ENCODE measurements at places on chromosomes 2 and 18.

DNA sequence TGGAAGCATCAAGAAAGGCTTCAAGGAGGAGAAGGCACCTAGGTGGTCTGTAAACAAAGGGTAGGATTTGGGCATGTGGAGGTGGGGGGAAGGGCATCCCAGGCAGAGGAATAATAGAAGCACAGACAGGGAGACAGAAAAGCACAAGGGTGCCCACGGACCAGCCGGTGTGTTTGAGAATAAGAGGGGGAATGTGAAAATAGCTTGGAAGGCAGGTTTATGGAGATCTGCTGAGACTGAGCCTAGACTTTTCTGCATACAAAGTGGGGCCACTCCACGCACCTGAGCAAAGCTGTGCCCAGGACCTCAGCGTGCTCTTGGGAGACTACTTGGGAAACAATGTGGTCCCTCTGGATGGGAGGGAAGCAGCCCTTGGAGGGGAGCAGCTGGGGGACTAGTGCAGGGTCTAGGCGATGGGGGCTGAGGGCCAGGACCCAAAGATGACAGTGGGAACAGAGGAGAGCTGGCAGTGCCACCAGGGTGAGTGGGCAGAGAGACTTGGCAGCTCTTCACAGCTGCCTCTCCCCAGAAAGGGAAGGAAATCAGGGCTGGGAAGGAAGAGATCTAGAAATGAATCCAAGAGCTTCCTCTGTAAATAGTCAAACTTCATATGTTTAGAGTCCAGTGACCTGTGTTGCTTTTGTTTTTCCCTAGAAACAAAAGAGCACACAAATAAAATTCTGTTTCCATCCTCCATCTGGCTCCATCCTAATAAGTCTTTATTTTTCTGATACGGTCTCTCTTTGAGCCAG, 110.7 kb upstream of the SMAD7 start:
- no peak overlapping the region for H3K4me3 ChIP-seq
- DNase-seq = no peak
- no peaks in the 10 kb centered on the region for H3K27me3 ChIP-seq
- no peaks in the 10 kb centered on the region for H3K36me3 ChIP-seq

GRCh38 chr2:163687217-163687616, 48.6 kb downstream of the FIGN start:
- no peaks in the 10 kb centered on the region for H3K36me3 ChIP-seq
- no peak for DNase-seq
- H3K4me3 ChIP-seq = no peak overlapping the region
- peaks cover 8% of the 10 kb centered on the region for H3K4me1 ChIP-seq
- no peak overlapping the region for H3K27ac ChIP-seq

DNA sequence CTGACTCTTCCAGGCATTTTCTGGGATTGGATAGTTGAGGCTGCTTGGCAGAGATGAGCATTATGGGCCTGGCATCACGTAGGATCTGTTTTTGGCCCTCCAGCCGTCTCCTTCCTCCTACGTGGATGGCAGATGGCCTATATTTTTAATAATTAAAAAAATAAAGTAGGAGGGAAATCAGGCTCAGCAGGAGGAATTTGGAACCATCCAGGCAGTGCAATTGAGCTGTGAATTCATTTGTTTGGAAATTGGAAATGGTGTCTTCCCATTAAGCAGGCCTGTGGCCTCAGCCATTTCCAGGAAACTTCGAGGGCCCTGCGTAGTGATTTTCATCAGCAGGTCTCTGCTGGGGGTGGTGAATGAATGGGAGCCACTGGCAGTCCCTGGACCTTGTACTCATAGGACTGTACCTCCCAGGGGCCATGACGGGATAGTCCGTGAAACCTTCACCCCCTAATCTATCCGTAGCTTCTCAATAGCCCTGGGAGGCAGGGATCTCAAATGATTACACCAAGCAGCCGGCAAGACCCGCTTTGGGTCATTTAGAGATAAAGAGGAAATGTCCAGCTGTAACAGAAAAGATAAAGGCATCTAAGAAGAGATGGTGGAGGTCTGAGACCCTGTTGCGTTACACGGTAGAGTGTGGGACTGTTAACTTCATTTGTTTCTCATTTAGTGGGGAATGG, 73.1 kb upstream of the TNP1 start:
- H3K27ac ChIP-seq = no peak overlapping the region
- H3K36me3 ChIP-seq = no peaks in the 10 kb centered on the region
- no peaks in the 10 kb centered on the region for H3K27me3 ChIP-seq
- DNase-seq = no peak

DNA sequence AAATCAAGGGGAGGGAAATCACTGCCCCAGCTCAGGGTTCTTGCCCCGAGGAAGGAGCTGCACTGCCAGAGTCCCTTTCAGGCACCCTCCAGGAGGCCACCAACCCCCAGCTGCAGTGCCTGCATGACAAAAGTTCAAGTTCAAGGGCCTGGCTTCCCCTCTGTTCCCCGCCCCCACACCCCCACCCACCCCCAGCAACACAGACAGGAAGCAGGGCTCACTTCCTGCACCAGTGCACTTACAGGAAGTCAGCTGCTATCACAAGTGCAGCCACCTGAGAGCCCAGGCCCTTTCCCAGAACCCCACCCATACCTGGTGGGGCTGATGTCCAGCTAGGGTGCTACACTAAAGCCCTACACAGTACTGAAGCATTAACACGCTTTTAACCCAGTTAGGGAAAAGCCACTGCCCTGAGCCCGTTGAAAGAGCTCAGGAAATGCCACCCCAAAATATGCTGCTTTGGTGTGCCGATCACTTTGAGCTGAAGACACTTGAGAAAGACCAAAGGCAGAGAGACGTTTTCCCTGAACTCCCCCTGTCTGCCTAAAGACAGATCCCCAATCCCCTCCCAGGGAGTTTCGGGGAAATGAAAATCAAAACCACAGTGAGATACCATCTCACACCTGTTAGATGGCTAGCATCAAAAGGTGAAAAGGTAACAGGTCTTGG, 109.9 kb upstream of the CAB39 start:
- no peak for DNase-seq
- no peaks in the 10 kb centered on the region for H3K36me3 ChIP-seq
- H3K27ac ChIP-seq = no peak overlapping the region

DNA sequence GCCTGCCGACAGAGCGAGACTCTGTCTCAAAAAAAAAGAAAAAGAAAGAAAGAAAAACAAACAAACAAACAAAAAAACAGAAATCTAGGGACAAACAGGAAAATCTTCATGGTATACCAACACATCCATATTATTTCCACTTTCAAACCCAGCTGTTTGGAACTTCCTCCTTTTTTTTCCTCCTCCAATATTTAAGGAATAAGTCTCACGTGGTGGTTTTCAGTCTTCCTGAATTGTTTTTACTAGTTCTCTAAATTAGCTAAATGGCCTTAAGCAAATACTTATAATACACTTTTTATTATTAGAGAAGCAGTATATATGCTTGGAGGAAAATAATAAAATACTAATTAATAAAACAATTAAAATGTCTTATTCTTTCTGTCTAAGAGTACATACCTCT, 48.7 kb upstream of the GLS start:
- DNase-seq = no peak
- H3K27ac ChIP-seq = no peak overlapping the region
- H3K36me3 ChIP-seq = no peaks in the 10 kb centered on the region
- H3K27me3 ChIP-seq = no peaks in the 10 kb centered on the region
- peaks cover 8% of the 10 kb centered on the region for H3K4me1 ChIP-seq
- H3K4me3 ChIP-seq = no peak overlapping the region

- peak overlapping the region; percentile 53 for H3K4me3 ChIP-seq
- H3K4me1 ChIP-seq = no peaks in the 10 kb centered on the region
- H3K36me3 ChIP-seq = no peaks in the 10 kb centered on the region
- DNase-seq = no peak
- H3K27me3 ChIP-seq = no peaks in the 10 kb centered on the region
Measured at GRCh38 chr2:62505109-62505749, 766 bp downstream of the TMEM17 start.

- no peak for DNase-seq
- peak overlapping the region; percentile 3 for H3K27ac ChIP-seq
- H3K27me3 ChIP-seq = no peaks in the 10 kb centered on the region
- H3K4me1 ChIP-seq = peaks cover 28% of the 10 kb centered on the region
- H3K36me3 ChIP-seq = no peaks in the 10 kb centered on the region
Measured at GRCh38 chr18:35409911-35410310, 32.8 kb upstream of the ZNF396 start.

GRCh38 chr2:1651121-1652033, 92.9 kb downstream of the PXDN start:
- DNase-seq = no peak
- H3K4me3 ChIP-seq = no peak overlapping the region
- H3K4me1 ChIP-seq = peaks cover 18% of the 10 kb centered on the region
- H3K27ac ChIP-seq = no peak overlapping the region

- peaks cover 54% of the 10 kb centered on the region for H3K36me3 ChIP-seq
- H3K27ac ChIP-seq = peak overlapping the region; percentile 10
- peaks cover 8% of the 10 kb centered on the region for H3K4me1 ChIP-seq
- no peaks in the 10 kb centered on the region for H3K27me3 ChIP-seq
- DNase-seq = no peak
Measured at GRCh38 chr2:110674620-110675555, 3.0 kb downstream of the BUB1 start.

DNA sequence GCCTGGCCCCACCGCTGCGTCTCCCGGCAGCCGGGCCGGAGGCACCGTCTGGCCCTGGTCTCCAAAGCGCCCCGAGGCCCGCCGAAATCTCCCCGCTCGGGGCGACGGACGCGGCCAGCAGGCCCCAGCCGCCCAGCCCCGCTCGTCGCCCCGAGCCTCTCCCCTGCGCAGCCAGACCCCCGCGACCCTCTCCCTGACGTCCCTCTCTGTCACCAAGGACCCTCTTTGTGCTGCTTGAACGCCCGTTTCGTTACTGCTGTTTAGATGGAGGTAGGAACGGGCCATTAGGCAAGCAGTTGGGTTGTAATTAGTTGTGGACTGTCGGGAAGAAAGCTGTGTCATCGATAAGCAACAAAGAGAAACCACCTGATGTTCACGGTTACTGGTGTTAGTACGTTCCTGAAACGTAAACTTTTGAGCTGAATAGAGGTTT, 686 bp downstream of the UBXN4 start:
- peak overlapping the region; percentile 60 for H3K4me3 ChIP-seq
- H3K36me3 ChIP-seq = peaks cover 23% of the 10 kb centered on the region
- DNase-seq = no peak
- H3K27ac ChIP-seq = peak overlapping the region; percentile 73
- peaks cover 21% of the 10 kb centered on the region for H3K4me1 ChIP-seq

DNA sequence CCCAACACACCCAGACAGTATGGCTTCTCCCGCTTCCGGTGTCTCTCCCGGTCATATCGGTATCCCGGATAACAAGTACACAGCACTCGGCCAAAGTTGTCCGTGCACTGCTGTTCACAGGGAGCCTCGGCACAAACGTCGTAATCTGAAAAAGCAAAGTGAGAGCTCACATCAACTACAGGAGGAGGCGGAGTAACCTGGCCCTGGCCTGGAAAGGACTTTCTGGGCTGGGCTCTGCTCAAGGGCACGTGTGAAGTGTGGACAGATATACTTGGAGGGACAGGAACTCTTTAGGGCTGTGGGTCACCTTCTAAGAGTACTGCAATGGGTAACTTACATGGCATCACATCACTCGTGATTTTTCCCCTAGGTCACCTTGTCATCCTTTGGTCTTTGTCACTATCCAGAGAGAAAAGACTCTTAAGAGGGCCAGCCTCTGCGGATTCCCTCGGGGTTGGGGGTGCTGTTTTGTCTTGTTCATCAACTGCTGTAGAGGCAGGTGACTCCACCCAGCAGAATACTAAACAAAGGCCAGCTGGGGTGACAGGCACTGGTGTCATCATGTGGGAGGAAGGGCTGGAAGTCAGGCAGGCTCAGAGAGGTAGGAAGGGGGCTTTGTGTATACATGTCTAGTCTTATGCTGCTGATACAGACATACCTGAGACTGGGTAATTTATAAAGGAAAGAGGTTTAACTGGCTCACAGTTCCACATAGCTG, 110.6 kb upstream of the LMAN1 start:
- H3K4me3 ChIP-seq = no peak overlapping the region
- H3K4me1 ChIP-seq = no peaks in the 10 kb centered on the region
- H3K36me3 ChIP-seq = peaks cover 6% of the 10 kb centered on the region

DNA sequence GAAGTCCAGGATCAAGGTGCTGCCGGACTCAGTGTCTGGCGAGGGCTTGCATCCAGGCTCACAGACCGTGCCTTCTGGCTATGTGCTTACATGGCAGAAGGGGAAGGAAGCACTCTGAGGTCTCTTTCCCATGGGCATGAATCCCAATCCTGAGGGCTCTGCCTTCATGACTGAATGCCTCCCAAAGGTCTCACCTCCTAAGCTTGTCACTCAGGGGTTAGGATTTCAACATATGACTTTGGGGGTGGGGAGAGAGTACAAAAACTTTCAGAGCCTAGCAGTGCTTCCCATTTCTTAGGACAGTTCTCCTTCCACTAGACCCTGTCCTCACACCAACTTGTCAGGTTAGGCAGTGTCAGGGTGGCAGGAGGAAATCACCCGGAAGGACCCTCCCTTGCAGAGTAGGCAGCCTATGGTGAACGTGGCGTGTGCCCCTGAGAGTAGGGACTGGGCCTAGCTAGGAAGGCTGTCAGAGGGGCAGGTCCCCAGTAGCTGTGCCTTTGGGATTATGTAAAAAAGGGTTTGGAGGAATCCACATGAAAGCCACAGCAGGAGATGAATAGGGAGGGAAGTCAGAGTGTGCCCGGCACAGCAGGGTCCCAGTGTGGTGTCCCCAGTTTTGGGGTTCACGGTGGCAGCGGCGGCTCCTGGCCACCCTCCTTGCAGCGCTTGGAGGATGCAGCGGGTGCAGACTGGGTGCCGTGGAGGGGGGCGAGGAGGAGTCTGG, 233.3 kb downstream of the LDLRAD4 start:
- no peaks in the 10 kb centered on the region for H3K27me3 ChIP-seq
- H3K4me1 ChIP-seq = peaks cover 4% of the 10 kb centered on the region
- H3K36me3 ChIP-seq = no peaks in the 10 kb centered on the region
- H3K27ac ChIP-seq = no peak overlapping the region
- DNase-seq = no peak

GRCh38 chr2:33134086-33134771, 187.5 kb downstream of the LTBP1 start:
- DNase-seq = peak; percentile 71
- peak overlapping the region; percentile 59 for H3K27ac ChIP-seq
- H3K27me3 ChIP-seq = no peaks in the 10 kb centered on the region
- no peaks in the 10 kb centered on the region for H3K36me3 ChIP-seq

GRCh38 chr2:164781394-164781793, 60.2 kb downstream of the COBLL1 start:
- no peaks in the 10 kb centered on the region for H3K36me3 ChIP-seq
- H3K27me3 ChIP-seq = no peaks in the 10 kb centered on the region
- peaks cover 34% of the 10 kb centered on the region for H3K4me1 ChIP-seq
- no peak overlapping the region for H3K4me3 ChIP-seq

- H3K27me3 ChIP-seq = no peaks in the 10 kb centered on the region
- H3K27ac ChIP-seq = no peak overlapping the region
- no peaks in the 10 kb centered on the region for H3K36me3 ChIP-seq
- H3K4me3 ChIP-seq = no peak overlapping the region
Measured at GRCh38 chr18:41732356-41732755, 222.7 kb upstream of the PIK3C3 start.

DNA sequence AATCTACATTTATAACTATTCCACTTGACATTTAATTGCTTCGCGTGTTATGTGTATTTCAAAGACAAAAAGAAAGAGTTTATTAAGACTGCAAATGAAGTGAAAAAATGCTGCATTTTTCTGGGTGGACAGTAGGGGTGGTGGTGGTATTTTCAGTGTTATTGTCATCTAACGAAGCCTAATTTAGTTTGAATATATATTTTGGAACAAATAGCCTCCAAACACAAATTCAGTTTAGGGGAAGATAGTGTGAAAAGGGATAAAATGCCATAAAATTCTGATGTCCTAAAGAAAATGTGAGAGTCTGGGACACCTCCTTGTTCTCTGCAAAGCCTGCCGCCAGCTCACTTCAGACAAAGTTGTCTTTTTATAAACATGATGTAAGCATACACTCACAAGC, 425.1 kb downstream of the NRXN1 start:
- H3K27me3 ChIP-seq = no peaks in the 10 kb centered on the region
- no peaks in the 10 kb centered on the region for H3K36me3 ChIP-seq
- no peak overlapping the region for H3K27ac ChIP-seq
- no peak overlapping the region for H3K4me3 ChIP-seq
- DNase-seq = no peak

Measured in RWPE2 (cell line).